ENCODE measurements at places on chromosomes 1 and 21.
A peak's percentile ranks its signal among the peaks of the same experiment; 100 is the strongest.

GRCh38 chr21:45618846-45619485 lies 24.6 kb upstream of the PCBP3 start:
- DNase-seq = peak; percentile 70

DNA sequence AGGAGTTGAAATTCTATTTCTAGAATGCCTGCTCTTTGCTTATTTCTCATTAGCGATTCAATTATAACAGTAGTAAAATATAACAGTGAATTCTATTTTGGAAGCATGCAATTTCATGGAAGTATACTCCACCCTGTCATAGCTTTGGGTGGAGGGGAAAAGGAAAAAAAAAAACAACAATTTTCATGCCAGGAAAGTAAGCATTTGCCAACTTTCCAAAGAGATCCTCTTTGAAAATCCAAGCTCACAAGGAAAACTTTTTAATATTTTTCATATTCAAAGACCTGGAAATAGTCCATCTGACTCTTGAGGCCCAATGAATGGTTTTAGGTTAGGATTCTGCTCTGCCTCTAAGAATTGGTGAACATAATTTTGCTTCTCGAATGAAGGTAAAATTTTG lies 134.5 kb downstream of the PTPN14 start:
- no peak for DNase-seq

DNA sequence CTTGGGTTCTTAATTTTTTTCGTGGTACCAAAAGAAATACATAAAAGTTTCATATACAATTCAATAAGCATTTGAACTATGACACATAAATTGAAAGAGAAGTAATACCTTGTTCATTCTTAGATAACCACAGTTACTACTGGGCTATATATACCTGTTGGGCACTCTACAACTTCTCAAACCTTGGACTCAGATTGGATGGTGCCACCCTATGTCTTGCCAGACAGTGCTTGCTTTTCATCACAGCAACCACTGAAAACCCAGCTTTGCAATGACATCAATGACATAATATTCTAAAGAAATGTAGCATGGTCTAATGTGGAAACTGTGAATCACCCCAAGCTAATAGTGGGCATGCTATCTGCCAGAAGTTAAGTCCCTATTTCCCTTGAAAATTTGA lies 62.8 kb upstream of the DPH5 start:
- DNase-seq = peak; percentile 4

- DNase-seq = no peak
These were observed 22.1 kb downstream of the HYI start for GRCh38 chr1:43431676-43432075.

DNA sequence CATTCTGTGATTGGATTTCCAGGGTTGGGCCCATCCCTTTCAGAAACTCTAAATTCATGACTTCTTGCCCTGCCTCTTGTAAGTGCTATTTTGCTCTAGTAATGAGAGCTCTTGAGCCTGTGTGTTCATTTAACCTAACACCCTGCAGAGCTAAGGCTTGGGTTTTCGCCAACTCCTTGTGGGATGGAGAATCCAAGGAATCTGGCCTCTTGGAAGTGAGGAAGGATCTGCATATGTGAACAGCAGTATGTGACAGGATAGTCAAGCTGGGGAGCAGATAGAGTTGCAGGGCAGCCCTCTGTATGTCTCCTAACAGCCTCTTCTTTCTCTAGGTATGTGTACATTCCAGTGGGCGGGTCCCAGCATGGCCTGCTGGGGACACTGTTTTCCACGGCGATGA lies 258.9 kb downstream of the HHAT start:
- no peak for DNase-seq

DNA sequence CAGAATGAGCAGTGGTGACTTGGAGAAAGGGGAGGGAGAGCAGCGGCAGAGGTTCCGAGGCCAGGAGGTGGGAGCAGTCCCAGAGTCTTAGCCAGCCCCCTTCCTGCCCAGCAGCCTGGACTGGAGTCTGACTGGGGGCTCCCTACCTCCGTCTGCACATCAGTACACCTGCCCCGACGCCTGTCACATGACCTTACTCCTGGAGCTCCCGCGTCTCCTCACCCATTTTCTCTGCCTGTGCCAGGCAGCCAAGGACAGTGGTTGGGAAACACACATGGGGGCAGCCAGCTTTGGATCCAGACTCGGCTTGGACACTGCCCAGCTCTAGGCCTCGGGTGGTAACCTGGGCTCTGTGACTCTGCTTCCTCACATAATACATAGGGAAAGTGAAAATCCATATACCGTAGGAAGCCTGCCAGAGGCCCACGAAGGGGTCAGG lies 16.9 kb downstream of the ACTRT2 start:
- DNase-seq = no peak

DNA sequence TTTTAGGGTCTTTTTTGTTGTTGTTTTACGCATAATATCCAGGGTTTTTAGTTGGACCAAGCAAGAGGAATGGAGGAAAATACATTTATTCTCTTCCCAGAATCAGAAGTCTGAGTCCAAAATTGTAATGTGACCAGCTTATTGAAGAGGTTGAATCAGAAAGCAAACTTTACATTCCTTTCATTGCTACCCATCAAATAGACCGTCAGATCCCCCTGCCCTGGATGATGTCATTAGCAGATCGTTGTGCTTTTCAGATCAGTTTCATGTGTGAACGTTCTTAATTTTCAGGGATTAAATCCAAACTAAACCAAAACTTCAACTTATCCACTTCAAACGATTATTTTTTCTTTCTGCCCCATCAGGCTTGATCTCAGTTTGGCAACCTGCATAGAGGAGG lies 85.7 kb upstream of the NGF start:
- DNase-seq = peak; percentile 4

GRCh38 chr1:101004670-101005069 lies 20.9 kb downstream of the DPH5 start:
- peak; percentile 78 for DNase-seq

- no peak for DNase-seq
These were observed 562 bp downstream of the DYNLT5 start for GRCh38 chr1:66752671-66753371.

GRCh38 chr1:100239961-100240360 lies 9.7 kb downstream of the DBT start:
- DNase-seq = no peak

DNA sequence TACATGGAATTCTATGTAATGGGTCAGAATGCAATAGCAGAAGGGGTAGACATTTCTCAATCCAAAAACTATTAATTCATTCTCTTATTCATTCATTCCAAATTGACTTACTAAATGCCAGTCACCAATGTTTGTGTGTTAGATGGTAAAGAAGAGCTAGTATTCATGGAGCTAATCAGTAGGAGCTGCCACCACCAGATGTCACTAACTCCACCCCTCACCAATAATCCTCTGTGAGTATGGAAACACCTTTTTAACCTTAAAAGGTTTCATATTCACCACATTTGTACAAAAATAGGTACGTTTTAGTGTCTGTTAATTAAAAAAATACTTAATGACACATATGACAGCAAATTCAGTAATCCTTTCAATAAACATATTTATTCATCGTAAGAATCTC lies 131.8 kb upstream of the PKN2 start:
- no peak for DNase-seq

GRCh38 chr1:2148691-2149090 lies 45.9 kb downstream of the FAAP20 start:
- DNase-seq = no peak

GRCh38 chr1:20729155-20729931 lies 3.2 kb downstream of the SH2D5 start:
- DNase-seq = no peak

GRCh38 chr1:2787163-2787911 lies 14.2 kb downstream of the TTC34 start:
- DNase-seq = no peak

- DNase-seq = no peak
These were observed 40.0 kb downstream of the ACOT7 start for GRCh38 chr1:6353619-6353954.

DNA sequence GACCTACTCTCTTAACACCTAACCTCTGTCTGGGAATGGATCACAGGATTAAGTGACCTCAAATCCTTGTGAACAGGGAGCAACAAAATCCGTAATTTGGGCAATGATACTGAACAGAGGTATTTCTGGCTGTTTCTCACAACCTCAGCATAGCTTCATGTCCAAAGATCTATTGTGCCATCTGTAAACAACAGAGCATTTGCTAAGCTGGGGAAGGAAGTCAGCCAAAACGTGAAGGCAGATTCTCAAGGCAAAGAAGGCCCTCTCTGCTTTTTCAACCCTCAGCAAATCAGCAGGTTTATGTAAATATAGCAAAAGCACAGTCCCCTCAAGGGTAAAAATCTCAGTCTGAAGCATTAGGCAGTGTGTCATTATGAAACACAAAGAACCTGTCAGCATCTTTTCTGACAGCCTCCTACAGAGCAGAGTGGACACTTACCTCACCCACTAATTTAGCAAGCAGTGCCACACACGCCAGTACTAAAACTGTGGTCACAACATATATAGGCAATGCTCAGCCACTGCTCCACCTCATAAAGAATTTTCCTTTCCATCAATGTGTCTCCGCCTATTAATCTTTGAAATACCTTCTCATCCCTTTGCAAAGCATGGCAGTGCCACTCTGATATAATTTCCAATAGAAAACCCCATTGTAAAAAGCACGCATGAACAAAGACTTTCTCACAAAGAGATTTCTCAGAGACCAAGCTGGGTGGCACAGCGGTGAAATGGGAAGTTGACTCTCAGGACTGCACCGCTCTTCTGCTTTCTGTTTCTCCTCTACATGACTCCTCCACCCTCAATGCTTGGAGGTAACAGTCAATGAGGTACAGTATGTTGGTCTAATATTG lies 188.0 kb downstream of the RERE start:
- peak; percentile 48 for DNase-seq

GRCh38 chr1:145716641-145717345 lies 2.5 kb upstream of the CD160 start:
- DNase-seq = no peak

- peak; percentile 76 for DNase-seq
These were observed 3.4 kb downstream of the PPP2R5A start for GRCh38 chr1:212288615-212289014.

GRCh38 chr1:58588396-58588795 lies 11.3 kb upstream of the TACSTD2 start:
- no peak for DNase-seq

DNA sequence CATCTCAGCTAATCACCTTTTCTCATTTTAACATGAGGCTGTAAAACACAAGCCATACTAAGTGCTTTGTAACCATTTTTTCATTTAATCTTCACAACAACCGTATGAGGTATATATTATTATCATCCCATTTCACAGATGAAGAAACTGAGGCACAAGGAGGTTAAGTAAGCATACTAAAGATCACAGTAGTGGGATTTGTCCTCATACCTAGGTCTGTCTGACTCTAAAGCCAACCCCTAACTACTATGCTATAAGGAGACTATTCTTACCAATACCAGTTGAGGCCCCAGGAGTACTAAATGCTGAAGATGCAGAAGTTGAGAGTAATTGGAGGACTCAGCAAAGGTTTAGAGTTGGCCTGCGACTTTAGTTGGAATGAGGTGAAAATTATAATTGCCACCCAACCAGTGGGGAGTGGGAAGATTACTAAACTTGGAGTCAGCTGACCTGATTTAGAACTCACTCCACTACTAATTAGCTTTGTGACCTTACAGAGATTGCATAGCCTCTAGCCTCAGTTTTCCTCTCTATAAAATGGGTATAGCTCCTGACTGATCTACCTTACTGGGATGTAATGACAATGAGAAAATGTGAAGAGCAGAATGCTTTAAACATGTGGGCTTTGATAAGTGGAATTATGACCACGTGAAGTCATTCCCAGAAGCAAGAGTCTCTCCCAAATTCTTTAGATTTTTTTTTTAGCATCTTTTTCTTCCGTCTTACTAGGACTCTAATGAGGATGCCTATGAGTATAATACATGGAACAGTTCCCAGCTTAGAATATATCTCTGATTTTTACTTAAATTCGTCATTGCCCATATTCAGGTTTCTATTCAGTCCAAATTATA lies 85.8 kb upstream of the IPO9 start:
- no peak for DNase-seq

GRCh38 chr1:23092447-23092846 lies 73.2 kb downstream of the KDM1A start:
- DNase-seq = no peak

DNA sequence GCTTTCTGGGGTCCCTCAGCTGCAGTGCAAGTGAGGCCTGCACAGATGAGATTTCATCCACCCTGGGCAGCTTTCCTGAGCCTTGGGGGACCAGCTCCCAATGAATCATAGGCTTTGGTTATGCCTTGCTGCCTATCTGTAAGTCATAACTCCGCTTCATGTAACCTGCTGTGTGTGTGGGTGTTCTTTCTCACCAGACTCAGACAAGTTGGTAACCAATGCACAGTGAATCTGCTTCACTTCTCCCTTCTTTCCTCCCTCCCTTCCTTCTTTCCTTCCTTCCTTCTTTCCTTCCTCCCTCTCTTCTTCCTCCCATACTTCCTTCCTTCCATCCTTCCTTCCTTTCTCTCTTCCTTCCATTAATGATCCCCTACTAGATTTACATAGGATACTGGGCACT lies 34.4 kb upstream of the PSMB2 start:
- DNase-seq = no peak

GRCh38 chr1:172112576-172112975 lies 271.3 kb downstream of the DNM3 start:
- DNase-seq = no peak

GRCh38 chr1:32991819-32992488 lies 27.3 kb upstream of the RNF19B start:
- DNase-seq = no peak

DNA sequence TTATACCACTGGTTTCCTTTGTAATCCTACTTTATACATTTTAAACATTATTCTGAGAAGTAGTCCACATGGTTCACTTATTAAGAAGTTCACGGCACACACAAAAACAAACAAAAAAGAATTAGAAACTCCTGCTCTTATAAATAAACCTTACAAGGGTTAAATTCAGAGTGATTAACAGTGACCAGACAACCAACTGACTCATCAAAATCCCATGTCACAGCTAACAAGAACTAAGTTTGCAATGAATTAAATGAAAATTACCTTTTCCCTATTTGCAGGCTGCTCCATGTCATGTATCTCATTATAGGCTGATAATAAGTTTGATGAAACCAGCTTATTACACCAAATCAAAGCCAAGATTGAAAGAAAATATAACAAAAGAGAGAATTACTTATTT lies 77.5 kb downstream of the PUM1 start:
- no peak for DNase-seq

DNA sequence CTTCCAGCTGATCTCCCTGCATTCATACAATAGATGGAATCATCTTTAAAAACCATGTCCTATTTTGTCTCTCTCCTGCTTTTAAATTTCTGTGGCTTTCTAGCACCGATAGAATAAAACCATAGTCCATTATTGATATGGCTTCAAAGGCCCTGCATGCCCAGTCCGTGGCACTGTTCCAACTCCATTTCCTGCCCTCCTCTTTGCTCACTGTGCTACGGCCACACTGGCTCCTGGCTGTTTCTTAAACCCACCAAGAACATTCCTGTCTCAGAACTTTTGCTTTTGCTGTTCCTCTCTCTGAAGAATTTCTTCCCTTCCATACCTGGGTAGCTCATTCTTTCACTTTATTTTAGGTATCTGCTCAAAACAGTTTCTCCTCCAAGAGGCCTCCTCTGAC lies 7.2 kb downstream of the SLAMF1 start:
- DNase-seq = no peak

DNA sequence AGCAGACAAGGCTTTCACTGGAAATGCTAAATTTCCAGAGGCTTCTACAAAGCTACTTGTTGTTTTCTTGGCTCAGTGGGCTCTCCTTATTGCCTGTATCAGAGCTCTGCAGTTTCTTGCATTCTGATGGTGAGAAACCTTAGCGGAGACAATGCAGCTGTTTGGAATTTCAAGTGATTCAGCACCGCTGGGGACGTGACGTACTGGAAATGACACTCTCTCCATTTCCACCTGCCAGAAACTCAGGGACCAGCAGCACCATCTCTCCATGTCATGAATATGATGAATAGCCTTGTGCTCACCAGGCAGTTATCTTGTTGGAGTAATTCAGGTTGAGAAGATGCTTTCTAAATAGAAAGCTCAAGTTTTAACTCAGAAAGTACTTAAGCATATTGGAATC lies 497.2 kb upstream of the DEPDC1 start:
- no peak for DNase-seq

Measured in fibroblast of gingiva (primary cell).